ENCODE measurements at places on chromosomes 7 and 10.

DNA sequence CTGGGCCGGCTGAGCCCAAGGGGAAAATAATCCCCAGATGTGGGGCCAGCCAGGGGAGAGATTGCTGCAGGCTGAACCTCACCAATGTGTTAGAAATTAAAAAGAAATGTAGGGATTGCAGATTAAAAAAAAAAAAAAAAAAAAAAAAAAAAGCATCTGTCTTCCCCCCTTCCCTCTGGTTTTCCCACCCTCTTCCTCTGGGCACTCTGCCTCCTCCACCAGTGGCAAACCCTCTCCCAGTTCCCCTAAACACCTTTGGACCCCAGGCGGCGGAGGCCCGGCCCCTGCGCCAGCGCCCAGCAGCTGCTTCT, 7.1 kb downstream of the MNX1 start:
- DNase-seq = no peak

GRCh38 chr10:3636356-3637181, 148.4 kb downstream of the KLF6 start:
- no peak for DNase-seq

DNA sequence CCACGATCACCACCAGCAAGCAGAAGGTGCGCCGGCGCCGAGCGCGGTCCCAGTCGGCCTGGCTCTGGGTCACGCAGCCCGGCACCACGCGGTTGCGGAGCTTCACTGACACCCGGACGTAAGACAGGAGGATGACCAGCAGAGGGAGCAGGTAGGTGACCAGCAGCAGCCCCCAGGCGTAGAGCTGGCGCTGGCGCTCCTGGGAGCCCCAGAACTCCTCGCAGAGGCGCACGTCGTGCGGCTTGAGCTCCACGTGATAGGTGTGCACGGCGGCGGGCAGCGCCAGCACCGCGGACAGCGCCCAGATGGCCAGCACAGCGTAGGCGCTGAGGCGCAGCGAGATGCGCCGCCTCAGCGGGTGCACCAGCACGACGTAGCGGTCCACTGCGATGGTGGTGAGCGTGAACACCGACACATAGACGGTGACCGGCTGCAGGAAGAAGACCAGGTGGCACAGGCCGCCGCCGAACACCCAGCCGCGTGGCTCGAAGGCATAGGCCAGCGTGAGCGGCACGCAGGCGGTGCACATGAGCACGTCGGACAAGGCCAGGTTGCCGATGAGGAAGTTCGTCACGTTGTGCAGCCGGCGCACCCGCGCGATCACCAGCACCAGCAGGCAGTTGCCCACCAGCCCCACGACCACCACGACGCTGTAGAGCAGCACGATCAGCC, 920 bp downstream of the PRLHR start:
- DNase-seq = peak; percentile 27

GRCh38 chr7:26398427-26398755, 106.7 kb downstream of the SNX10 start:
- peak; percentile 52 for DNase-seq

GRCh38 chr7:79504607-79505389, 51.3 kb upstream of the MAGI2 start:
- DNase-seq = no peak

DNA sequence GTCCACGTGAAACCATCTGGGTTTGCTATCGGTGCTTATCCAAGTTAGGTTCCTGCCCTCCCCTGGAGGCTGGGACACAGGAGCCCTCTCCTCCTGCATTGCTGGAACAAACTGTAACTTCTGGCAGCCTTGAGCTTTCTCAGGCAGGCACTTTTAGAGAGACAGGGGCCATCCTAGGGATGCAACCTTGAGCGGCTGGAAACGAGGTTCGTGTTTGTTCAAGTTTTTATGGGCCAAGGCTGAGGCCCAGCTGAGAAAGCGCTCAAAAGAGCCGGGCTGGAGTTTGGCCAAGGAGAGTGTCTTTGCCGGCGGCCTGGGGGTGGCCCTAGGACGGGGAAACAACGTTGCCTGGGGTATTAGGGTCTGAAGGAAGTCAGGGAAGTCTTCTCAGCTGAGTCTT, 5.5 kb upstream of the MMD2 start:
- DNase-seq = no peak

GRCh38 chr7:41567731-41568114, 135.2 kb downstream of the INHBA start:
- DNase-seq = no peak

DNA sequence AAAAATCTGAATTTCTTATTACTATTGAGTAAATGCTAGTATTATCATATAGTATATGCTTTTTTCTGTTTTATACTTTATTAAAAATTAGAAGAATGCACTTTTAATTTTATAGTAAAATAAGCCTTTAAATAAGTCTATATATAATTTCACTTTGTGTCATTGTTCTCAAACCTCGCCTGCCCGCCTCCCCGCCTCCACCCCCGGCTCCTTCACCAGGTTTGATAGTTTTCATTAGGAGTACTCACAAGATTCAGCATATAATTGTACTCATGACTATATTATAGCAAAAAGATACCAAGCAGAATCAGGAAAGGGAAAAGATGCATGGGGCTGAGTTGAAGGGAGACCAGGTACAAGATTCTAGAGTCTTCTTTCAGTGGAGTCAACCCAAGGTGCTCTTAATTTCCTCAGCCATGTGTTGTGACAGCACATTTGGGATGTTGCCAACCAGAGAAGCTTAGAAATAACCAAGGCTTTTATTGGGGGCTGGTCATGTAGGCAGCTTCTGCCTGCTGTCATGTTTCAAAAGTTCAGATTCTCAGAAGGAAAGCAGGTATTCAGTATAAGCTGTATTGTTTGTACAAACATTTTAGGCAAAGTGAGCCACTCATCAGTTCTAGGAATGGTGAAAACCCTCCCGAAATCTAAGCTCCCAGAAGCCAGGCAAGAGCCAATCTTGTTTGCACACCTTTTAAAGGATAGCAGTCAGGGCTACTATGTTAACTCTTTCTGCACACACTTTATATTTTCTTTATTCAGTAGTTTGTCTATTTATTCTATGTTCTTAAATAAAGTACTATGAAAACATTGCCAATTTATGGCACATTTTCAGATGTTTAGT, 12.3 kb downstream of the NHLRC2 start:
- no peak for DNase-seq

- no peak for DNase-seq
These were observed 166.8 kb upstream of the TBX20 start for GRCh38 chr7:35420656-35421055.

DNA sequence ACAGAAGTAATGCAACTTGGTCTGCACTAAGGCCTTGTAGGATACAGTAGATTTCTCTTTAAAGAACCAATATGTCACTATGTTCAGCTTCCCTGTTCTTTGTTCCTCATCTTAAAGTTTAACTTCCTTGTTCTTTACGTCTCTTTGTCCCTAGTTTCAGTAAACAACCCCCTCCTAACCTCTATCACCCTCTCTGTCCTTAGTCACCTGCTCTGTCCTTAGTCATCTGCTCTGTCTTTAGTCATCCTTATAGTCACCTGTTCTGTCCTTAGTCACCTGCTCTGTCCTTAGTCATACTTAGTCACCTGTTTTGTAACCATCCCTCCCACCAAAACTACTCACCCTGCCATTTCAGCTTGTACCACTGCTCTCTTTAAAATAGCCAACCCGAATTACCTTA, 144.6 kb upstream of the TMEM106B start:
- DNase-seq = no peak

- DNase-seq = no peak
These were observed 3.5 kb upstream of the BMPER start for GRCh38 chr7:33901847-33902246.

GRCh38 chr7:98357751-98358161, 43.1 kb downstream of the BAIAP2L1 start:
- DNase-seq = no peak

DNA sequence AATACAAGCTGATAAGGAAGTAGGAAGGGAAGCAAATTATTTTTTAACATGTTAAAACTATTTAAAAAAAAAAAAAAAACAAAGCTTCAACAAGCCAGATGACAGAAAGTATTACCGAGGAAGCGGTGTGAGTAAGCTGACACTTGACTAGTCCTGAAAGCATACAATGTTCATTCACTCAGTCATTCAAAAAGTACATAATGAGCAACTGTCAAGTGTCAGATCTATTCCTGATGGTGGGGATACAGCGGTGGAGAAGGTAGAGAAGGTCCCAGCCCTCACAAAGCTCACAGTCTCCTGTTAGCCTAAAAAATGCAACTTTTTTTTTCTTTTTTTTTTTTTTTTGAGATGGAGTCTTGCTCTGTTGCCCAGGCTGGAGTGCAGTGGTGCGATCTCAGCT, 40.0 kb downstream of the RAPGEF5 start:
- DNase-seq = no peak

- no peak for DNase-seq
These were observed 147.1 kb downstream of the MLLT10 start for GRCh38 chr10:21681156-21681555.

GRCh38 chr7:151735851-151736402, 141.0 kb downstream of the PRKAG2 start:
- DNase-seq = no peak

DNA sequence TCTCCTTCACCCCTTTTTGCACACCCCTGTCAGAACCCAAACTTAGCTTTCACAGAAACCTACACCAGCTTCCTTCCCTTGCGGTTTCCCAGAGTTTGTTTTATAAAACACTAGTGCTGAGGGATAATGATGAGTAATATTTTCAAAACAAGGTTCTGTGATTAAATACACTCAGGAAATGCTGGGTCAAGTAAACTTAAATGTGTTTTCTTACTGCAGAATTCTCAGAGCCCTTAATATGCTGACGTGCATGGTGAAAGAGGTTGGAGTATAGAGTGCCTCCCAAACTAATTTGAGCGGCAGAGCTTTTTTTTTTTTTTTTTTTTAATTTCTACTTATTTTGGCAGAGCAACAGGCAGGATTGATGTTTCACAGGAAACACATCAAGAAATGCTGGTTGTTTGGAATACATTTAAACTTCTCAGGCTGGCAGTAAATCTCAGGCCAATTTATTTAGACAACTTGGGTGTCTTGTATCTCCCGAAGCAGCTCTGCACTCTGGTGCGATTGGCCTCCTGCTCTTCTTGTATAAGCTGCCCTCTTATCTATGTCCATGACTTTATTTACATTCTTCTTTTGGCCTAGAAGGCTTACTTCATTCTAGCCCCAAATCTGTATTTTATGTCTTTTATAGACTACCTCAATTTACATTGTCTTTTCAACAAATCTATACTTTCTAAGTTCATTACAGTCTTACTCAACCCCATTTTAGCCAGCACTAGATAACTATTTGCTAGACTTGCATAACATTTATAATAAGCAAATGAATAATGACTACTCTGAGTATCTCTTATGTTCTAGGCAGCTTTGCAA, 165.4 kb downstream of the BMPER start:
- DNase-seq = no peak

DNA sequence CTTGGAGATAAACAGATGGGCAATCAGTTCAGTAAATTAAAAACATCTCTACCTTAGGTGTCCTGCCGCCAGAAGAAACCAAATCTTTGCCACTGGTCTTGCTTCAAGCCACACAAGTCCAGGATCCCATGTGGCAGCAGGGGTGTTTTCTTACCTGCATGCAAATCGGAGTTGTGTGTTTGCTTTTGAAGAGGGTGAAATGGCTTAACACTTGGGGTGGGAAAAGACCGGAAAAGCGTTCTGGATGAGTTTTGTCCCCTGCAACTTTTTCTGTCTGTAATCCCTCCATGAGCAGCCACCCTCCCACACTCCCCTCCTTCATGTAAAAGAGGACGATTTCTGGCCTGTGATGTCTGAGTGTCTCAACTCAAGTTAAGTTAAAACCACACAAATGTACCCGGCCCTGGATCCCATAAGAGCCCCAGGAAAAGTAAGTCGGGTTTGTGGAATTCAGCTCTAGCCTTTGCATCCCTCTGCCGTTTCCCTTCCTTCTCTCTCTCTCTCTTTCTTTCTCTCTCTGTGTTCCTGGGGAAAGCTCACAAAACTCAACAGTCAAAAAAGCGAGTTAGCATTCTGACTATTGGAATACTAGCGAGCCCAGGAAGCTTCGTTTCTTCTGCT, 178.5 kb downstream of the TCF7L2 start:
- DNase-seq = no peak

DNA sequence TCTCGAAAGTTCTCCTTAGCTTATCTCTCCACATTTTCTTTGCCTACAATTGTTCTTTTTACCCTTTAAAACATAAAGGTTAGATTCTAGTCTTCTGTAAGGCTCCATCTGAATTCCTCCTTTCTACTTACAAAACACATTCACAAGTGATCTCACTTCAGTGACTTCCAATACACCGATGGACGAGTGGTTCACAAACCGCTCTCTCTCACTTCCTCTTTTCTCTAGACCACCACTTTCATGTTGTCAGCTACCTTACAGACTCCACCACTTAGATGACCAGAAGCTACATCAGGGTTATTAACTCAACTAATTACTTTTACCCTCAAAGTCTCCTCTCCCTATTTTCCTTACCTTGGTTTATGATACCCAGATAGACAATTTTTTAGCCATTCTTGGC, 11.8 kb downstream of the MET start:
- peak; percentile 42 for DNase-seq

DNA sequence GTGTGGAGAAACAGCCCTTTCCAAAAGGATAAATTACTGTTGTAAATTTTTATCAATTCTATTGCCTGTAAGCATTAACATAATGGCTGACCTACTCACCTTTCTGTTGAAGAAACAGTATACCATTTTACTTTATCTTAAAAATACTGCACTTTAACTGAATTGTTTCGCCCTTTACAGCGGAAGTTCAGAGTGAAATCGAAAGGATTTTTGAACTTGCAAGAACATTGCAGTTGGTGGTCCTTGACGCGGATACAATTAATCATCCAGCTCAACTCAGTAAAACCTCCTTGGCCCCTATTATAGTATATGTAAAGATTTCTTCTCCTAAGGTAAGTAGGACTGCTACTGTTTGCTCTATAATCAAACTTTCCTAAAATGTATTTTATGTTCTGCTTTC, 117.5 kb downstream of the NSUN6 start:
- DNase-seq = no peak

GRCh38 chr7:30804078-30804661, 33.0 kb downstream of the MINDY4 start:
- no peak for DNase-seq

GRCh38 chr10:79399223-79399831, 46.1 kb downstream of the ZCCHC24 start:
- DNase-seq = no peak

DNA sequence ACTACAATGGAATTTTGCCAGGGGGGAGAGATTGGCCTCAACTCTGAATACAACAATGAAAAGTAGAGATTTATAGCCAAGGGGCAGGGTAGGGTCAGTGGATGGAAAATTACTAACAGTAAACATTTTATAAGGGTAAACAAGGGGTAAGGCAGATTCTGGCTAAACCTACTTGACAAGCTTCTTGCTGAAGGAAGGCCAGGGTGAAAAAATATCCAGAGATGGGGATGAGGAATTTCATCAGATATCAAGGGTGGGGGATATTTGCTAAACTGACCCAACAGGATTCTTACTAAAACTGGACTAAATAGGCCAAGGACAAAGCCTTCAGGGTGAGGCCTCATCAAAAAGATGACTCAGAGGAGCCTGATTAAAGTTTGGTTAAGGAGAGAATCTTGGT, 156.3 kb downstream of the RTKN2 start:
- DNase-seq = no peak
